COR-L47 (cell line): ENCODE measurements at places on chromosomes 2 and 18.

GRCh38 chr2:145615626-145616025, 1095.7 kb upstream of the ZEB2 start:
- no peak for DNase-seq

DNA sequence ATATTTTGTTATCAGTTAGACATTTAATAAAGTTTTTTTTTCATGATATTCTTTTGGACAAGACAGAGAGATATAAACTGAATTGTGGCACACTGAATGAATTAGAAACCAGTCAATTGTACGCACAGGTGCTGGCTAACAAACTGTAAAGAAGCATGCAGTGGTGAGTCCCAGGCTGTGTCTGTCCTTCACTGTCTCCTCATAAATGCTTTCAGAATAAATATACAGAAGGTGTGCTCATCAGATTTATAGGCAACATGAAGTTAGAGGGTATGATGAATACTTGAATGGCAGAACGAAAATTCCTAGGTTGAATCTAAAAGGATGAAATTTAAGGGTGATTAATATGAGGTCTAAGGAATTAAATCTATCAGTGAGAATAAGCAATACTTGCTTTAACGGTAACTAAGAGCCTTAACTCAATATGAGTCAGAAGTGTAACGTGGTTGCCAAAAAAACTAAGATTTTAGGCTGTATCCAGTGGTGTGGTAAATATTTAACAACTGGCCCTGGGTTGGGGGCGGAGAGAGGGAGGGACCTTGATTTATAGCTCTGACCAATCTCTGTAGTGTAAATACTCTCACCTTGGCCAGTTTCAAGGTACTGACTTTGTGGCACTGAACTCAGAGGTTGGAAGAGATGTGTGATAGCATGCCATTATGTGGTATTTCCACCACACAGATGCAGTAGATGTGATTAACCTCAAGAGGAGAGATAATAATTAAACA, 41.9 kb upstream of the AAK1 start:
- DNase-seq: no peak

DNA sequence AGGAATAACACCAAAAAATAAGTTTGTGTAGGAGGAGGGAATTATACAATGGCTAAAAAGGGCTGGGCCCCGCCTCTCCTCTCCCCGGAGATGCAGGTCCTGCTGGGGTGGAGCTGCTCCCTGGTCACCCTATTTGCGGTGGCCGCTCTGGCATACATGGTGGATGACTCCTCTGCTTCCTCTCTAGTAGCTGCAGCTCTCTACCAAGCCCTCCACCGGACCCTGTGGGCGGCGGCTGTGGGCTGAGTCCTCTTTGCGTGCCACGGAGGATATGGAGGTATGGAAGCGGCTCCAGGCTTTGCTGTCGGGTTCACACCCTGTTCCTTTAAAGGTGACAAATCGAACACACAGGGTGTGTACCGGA, 77.1 kb upstream of the SEC11C start:
- DNase-seq: no peak

GRCh38 chr18:65975536-65975935, 224.7 kb downstream of the CDH7 start:
- DNase-seq: no peak

DNA sequence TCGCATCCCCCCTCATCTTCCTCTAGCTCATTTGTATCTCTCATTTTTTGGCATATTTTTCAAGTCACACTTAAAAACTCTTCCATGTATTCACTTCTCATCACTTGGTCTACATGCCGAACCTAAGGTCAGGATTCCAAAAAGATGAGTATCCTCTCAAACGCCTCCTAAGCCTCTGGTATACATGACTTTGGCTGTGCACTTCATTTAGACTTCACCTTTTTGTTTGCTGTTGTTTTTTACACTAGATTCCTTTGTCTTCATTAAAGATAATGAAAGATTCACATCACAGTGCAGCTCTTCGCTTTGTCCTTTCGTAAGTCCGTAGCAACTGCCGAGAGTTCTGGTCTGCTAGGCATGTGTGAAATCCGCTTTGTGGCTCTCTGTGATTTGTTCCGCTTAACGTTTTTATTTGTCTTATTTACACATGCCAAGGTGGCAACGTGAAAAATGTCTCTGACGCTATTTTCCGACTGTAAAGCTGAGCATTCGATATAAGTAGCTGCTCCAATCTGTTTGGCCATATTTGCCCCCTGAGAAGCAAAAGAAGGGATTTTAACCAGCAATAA, 17.7 kb downstream of the RND3 start:
- no peak for DNase-seq

DNA sequence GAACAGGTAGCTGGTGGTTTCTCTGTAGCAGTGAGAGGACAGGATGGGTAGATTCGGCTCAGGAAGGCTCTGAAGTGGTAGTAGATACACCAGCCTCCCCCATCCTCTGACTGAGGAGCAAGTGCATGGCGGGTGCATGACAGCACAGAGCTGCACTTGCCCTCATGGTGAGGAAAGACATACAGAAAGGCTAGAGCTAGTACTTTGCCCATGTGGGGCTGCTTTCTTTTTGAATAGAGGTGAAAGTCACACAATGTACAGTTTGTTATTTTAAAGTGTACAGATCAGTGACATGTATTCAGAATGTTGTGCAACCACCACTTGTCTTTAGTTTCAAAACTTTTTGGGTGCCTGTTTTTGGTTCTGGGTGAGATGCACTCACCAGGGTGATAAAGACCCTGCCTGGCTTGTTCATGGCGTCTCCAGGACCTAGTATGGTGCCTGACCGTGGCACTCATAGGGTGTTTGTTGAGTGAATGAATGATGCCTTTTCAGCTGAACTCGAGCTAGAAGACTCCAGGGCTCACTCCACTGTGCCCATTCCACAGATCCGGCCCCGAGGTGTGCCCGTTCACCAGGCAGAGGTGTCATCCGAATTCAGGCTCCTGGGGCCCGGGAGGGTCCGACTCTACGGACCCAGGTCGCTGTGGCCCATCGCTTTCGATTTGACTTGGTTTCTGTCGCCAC, 421 bp upstream of the VAMP5 start:
- no peak for DNase-seq

GRCh38 chr18:76875390-76876325, 53.3 kb downstream of the ZNF236 start:
- DNase-seq: peak; percentile 69

DNA sequence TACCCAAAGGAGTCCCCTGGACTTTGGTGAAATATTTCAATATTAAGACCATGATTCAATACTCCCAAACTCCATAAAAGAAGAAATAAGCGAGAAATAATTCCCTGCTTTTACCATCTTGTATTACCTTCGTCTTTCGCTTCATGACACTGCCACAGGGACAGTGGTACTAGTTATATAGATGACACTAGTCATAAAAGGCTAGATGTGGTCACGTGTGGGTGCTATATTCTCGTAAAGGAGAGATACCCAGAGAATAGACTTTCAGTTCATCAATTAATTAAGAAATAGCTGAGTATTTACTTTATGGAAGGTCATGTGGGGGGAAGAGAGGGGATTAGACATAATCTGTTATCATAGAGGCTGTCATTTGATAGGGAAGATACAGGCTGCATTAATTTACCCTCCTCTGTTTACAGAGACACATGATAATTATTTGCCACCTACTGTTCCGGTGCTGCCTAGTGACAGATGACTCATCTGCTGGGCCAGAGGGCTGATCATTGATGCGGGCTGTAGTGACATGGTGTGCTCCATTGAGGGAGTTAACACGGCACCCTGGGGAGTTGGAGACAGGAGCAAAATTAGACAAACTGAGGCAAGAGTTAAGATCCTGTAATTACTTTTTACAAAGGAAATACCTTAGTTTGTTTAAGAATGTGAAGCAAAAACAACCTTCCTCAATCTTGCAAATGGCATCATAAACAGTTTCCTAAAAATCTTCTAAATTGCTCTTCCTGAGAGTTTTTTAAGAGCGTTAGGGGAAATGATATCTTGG, 78.2 kb upstream of the ITGB6 start:
- DNase-seq: peak; percentile 64

DNA sequence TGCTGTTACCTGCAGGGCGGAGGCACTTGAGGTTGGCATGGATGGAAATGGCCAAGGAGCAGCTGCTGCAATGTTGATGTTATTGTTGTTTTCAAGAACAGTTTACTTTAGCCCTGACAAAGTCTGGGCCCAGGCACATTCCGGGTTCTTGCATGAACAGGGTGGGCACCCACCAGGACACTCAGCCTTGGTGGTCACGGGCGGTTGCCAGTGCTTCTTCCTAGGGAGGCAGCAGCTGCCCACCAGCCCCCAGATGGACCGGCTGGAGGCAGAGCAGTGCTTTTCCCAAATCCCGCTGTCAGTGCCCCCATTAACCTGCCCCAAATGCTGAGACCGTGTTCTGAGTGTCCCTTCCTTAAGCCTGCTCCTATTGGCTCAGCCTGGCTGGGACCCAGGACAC, 38.5 kb upstream of the B3GNT7 start:
- no peak for DNase-seq

GRCh38 chr2:102262216-102263129, 48.9 kb upstream of the IL1RL1 start:
- DNase-seq: no peak

DNA sequence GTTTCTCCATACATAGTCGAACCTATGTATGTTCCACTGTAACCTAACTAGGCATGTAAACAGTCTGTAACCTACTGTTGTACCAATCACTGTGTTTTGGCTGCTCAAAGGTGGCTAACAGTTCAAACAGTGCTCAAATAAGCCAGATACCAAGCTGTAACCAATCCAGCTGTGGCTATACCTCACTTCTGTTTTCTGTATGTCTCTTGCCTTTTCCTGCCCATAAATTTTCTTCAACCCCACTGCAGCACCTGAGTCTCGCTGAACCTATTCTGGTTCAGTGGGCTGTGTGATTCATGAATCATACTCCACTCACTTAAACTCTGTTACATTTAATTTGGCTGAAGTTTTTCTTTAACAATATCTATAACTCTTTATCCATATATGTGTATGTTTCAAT, 340.7 kb downstream of the LPIN1 start:
- DNase-seq: no peak

DNA sequence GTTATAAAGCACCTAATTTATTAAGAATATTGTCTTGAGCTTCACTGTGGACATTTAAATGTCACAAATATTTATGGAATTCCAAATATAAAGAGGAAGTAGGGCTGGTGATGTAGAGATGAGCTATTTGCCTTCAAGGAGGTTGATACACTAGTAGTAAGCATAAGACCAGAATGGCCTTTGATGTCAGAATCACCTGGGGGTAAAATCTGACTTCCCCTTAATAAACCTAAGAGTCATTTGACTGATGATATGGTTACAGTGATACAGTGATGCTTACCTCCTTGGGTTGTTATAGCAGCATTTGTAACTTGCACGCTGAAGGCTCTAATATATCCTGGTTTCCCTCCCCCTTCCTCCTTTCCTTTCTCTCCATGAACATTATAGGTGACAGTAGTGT, 143.7 kb downstream of the CERS6 start:
- DNase-seq: no peak

- no peak for DNase-seq
Observed at GRCh38 chr2:216757532-216757931, 62.2 kb upstream of the IGFBP5 start.

DNA sequence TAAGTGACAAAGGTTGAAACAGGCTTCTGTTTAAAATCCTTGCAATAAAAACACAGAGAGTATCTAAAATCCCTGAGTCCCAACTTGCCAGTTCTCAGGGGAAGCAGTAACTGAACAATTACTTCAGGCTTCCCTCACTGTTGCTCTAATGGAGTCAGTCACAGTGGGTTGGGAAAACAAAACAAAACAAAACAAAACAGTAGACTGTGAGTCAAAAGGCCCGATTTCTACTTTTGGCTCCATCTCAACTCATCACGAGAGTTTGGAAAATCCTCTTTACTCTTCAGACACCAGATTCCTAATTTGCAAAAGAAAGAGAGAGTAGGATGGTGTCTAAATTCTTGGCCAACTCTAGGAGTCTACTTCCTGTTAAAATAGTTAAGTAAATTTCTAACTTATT, 1.1 kb downstream of the FSHR start:
- DNase-seq: no peak

GRCh38 chr2:191869178-191869577, 22.3 kb upstream of the CAVIN2 start:
- DNase-seq: peak; percentile 92

- no peak for DNase-seq
Observed at GRCh38 chr18:51953521-51953920, 386.5 kb upstream of the DCC start.

DNA sequence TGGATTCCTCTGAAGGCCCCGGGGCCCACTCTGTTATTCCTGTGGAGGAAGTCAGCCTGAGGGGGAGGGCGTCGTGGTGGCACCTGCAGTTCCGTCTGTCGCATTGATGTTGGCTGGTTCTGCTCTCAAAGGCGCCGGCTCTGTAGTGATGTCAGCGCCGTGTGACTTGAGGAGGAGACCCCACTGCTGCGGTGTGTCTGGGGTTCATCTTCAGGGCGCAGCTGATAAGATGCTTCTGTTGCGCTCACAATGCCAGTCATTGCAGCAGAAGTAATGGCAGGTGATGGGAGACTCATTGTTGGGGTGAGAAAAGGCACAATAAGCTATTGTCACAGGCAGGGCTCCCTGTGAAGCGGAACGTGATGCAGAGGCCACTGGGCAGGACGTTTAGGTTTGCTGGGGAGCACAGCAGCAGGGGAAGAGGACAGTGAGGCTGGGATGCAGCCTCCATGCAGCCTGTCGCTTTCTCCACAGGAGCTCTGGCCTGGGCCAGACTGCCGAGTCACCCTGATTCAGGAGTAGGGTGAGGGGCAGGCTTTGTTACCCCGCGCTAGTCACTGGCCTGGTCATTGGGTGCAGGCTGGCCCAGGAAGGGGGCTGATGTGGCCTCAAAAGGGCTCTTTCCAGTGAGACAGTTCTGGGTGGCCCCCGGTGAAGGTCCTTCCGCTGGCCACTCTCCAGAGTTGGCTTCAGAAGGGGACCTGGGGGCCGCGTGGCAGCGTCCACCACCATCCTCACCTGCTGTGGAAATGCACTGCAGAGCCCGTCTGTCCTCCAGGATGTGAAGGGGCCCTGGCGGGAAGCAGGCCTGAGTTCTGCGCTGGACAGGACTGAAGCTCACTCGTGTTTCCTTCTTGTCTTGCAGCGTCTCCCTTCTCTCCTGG, 42.9 kb downstream of the SH3BP4 start:
- DNase-seq: peak; percentile 34

- peak; percentile 50 for DNase-seq
Observed at GRCh38 chr2:118855451-118856279, 8.2 kb upstream of the EN1 start.
